ENCODE measurements at places on chromosomes 3 and 15.
A peak's percentile ranks its signal among the peaks of the same experiment; 100 is the strongest.

GRCh38 chr3:28792604-28793003 is 444.0 kb upstream of the AZI2 start:
- no peak for DNase-seq

DNA sequence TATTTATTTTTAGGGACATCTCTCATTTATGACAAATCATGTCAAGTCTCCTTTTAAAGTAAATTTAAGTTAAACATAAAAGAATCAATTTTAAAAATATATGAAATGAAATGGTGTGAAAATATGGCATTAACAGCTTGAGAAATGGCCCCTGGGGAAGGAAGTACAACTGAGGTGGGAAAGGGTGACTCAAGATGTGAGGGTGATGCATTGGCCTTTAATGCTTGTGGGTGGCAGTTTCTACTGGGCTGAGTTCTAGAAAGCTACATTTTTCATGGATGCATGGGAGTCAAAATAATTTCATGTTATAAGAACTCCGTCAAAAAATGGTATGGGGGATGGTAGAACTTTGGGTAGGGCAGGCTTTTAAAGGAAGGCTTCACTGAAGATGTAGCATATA is 708.8 kb upstream of the CFAP20DC start:
- DNase-seq, result no peak

DNA sequence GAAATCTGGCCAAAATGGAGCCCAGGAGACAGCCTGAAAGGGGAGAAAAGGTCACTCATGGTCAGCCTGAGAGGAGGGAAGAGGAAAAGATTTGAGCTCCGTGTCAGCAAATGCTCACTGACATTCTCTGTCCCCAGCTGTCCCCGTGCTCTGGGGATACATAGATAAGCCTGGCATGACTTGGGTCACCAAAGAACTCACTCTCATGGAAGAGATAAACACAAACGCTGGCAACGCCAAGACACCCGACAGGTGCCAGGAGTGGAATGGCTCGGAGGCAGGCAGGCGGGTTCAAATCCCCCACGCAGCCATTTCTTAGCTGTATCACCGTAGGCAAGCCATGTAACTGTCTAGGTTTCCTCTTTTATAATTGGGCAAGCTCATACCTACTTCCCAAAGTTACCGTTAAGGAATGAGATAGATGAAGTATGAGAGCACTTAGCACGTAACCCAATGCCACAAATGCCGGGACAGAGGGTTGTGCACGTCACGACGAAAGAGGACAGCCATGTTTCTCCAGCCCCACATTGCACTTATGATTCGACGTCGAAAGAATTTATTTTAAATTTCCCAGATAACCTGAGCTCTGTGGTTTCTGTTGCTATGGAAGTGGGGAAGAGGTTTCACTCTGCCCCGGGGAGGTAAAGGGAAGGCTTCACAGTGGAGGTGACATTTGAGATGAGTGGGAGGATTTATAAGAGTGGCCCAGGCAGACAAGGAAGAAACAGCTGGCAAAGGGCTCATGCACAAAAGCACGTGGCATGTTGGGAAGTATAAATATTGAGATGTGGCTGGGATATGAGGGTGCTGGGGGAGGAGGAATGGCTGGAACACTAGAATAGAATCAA is 41.4 kb upstream of the TSEN2 start:
- DNase-seq, result no peak

- DNase-seq, result no peak
These were observed 26.0 kb downstream of the GLDN start for GRCh38 chr15:51367322-51367976.

- peak; percentile 69 for DNase-seq
These were observed 6.9 kb upstream of the PTX3 start for GRCh38 chr3:157429708-157430107.

GRCh38 chr15:79257454-79257853 is 25.1 kb upstream of the ANKRD34C start:
- DNase-seq, result no peak

GRCh38 chr15:73838831-73839426 is 34.4 kb upstream of the TBC1D21 start:
- no peak for DNase-seq

DNA sequence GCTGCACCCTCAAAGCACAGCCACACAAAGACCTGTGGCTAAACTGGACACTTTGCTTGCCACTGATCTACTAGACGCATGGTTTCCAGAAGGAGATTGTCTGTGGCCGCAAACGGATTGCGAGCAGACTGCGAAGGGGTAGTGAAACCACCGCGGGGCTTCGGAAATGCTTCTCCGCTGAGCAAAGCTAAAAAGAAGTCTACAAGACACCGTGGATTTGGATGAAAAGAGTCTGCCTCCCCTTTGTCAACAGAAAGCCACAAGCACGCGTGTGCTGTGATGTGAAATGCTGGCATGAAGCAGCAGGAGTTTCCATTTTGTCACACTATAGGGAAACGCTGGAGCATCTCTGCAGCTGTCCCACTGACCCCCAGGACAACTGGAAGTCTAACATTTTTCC is 63.0 kb downstream of the TMEM44 start:
- DNase-seq, result no peak

DNA sequence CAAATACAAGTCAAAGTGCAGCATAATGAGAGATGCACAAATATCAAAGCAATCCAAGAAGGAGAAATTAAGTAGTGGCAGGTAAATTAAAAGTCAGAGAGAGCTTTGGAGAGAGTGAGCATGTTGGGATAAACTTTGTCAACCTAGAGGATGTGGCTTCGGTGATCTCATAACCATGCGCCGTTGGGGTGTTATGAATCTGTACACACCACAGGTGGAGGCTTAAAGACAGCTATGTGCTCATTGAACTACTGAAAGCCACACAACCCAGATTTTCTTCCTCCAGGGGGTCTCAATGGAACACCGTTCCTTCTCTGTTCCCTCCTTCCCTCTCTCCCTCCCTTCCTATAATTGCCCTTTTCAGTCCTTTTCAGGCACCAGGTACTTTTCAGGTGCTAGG is 52.0 kb downstream of the SUCNR1 start:
- no peak for DNase-seq

- no peak for DNase-seq
These were observed 82.9 kb upstream of the GSK3B start for GRCh38 chr3:120177151-120177550.

DNA sequence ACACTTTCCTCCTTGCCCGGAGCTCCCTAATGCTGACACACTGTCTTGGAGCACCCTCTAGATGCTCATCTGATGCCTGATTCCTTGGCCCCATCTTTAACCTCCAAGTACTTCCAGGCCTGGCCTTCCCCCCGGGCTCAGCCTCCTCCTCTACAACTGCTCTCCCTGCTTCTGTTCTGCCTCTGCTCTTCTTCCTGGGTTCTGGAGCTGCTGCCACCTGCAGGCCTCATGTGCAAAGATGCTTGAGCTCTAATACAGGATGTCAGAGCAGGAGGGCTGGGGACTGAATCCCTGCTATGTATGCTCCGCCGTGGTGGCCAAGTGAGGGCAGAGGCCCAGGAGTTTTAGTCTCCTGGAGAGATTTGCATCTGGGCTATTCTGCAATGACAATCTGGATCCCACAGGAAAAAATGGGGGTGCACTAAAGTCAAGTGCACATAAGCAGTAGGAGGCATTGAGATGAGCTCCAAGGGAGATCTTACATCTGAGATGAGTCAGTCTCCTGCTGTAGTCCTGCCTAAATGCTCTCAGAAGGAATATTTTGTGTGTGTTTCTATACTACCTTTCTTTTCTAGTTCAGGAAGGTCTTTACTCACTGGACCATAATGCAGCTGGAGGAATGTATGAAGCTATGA is 296.3 kb downstream of the UACA start:
- DNase-seq, result peak; percentile 62

- DNase-seq, result peak; percentile 72
These were observed 24.4 kb upstream of the COPG1 start for GRCh38 chr3:129224984-129225393.

- DNase-seq, result no peak
These were observed 106.2 kb downstream of the TMCO5A start for GRCh38 chr15:38040615-38041014.

- DNase-seq, result no peak
These were observed 3.9 kb upstream of the BNC1 start for GRCh38 chr15:83288381-83288801.

DNA sequence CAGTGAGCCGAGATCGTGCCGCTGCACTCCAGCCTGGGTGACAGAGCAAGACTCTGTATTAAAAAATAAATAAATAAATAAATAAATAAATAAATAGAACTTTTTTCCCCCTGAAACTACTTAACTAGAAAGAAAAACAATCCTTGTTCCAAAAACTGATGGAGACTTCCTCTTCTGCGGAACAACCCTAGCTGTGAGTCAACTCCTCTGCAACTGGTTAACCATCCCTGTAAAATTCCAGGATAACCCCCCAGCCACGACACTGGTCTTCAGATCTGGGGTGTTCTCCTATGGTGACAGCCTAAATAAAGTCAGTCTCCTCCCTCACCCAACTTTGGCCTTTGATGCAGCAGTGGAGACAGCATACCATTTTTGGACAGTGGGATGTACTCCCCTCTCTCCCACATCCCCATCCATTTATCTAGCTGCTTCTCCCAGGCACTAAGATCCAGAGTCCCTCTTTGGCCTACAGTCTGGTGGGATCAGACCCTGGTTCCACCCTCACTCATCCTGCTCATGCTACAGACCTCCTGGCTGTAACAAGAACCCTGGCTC is 352.6 kb downstream of the OCA2 start:
- no peak for DNase-seq

GRCh38 chr3:170507063-170507462 is 78.8 kb downstream of the SLC7A14 start:
- DNase-seq, result no peak

DNA sequence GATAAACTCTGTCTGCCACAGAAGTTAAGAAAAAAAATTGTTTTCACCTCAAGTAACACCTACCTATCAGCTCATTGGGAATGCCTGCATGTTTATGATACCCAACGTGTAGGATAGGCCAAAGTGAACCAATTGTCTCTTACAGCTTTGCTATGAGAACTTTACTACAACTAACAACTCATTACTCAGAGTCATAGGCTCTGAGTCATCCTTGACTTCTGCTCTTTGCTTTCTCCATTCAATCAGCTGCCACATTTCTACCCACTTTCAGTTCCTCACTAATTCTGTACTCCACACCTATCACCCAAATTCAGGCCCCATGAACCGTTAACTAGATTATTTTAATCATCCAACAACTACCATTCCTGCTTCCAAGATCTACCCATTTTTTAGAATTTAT is 843.9 kb downstream of the TUSC7 start:
- no peak for DNase-seq

GRCh38 chr15:61106044-61106834 is 122.9 kb downstream of the RORA start:
- no peak for DNase-seq

GRCh38 chr3:13727890-13728289 is 152.0 kb downstream of the WNT7A start:
- DNase-seq, result no peak

DNA sequence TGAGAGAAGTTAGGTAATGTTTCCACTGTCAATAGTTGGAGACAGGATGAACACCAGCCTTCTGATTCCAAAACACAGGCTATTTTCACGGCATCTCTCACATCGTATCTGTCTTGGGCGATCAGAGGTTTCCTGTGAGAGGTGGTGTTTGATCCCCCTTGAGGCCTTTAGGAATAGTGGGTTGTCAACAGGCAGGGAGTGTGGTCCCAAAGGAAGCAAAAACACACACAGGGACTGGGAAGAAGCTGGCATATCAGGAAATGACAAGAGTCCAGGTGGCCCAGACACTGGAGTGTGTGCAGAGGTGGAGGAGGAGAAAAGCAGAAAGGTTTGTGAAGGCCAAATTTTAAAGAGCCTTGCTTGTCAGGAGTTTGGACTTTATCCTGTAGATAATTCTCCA is 6.6 kb upstream of the MAGEF1 start:
- no peak for DNase-seq

DNA sequence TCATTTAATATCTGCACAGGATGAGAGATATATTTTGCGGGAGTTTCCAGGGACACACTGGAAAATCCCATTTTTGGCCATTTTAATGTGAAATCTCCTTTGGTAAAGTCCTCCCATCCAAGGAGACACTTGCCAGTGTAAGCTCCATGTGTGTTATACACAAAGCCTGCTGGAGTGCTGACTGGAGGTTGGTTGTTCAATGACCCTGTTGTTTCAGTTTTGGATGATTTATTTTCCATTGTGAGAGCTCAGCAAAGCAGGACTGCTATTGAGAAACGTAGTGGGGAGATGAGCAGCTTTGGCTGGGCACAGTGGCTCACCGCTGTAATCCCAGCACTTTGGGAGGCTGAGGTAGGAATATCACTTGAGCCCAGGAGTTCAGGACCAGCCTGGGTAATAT is 127.7 kb downstream of the NUP210 start:
- DNase-seq, result no peak

DNA sequence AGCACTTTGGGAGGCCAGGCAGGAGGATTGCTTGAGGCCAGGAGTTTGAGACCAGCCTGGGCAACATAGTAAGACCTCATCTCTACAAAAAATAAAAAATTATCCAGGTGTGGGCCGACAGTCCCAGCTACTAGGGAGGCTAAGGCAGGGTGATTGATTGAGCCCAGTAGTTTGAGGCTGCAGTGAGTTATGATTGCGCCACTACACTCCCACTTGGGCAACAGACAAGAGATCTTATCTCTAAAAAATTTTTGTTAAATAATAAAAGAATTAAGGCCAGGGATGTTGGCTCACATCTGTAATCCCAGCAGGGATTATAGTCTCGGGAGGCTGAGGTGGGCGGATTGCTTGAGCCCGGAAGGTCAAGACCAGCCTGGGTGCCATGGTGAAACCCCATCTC is 25.8 kb upstream of the NFKBIZ start:
- no peak for DNase-seq

- DNase-seq, result no peak
These were observed 82.6 kb upstream of the POU1F1 start for GRCh38 chr3:87359025-87359424.

DNA sequence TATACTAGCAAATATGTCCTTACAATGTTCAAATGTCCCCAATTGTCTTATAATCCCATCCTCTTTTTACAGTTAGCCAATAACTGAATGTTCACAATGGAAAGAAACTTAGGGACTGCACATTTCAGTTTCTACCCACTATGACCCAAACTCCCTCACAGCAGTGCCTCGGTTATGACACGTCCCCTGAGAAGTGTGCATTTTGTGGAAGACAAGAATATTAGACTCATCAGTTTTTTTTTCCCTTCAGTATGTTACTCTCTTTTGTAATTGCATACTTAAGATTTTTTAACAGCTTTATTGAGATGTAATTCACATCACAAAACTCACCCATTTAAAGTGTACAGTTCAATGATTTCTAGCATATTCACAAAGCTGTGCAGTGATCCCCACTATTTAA is 64.8 kb downstream of the IGF2BP2 start:
- DNase-seq, result no peak

GRCh38 chr3:115470254-115470653 is 153.1 kb upstream of the GAP43 start:
- DNase-seq, result no peak

Measured in Kasumi-1 (cell line).